ENCODE measurements at places on chromosomes 6 and 20.

DNA sequence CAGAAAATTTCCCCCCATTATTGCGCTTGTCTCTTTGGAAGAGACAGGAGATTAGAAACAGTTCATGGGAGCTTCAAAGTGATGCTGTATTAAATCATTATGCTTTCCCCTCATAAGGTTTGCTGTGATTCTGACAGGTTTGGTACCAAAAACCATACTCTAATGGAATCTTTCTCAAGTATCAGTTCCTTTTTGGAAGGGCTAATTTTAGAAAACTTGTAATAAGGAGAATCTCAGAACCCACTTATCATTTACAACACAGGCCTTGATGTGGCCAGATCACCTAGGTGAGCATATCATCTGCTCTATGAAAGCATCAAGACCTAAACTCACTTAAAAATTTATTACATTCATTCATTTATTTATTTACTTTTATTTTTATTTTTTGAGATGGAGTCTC, 51.2 kb downstream of the TP53INP2 start:
- DNase-seq, result no peak

- no peak for DNase-seq
Observed at GRCh38 chr6:110708295-110708950, 106.8 kb downstream of the CDK19 start.

- DNase-seq, result no peak
Observed at GRCh38 chr20:23160536-23161243, 74.6 kb upstream of the CD93 start.

DNA sequence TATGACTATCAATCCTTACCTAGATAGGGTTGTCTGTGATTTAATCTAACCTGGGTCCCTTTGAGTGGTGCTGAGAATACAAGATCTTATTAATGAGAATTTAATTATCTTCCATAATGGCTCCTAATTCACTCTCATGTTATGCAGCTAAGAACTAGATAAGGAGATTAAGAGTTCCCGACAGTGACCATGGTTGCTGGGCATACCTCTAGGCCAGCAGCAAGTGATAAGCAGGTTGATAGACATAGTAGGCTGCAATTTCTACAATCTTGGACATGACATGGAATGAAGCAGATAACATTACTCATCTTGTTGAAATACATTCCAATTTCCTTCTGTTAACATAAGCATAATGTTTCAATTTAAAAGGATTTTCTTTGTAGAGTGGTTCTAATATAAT, 27.1 kb downstream of the SPACA1 start:
- no peak for DNase-seq

DNA sequence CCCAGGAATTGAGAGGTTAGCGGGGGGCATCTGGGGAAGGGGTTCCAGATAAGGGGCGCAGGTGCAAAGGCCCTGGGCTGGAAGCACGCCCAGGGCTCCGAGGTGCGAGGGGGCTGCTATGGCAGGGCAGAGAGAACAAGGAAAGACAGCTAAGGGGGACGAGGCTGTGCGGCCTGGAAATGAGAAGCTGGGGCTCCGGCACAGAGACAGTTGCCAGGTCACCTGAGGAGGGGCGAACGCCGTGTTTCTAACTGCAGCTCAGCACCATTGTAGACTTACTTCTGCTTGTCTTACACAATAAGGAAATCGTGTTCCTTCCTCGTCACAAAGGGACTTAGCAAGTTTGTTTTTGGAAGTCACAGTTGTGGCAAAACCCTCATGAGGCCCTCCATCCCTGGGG, 68.9 kb upstream of the TBXT start:
- DNase-seq, result no peak

- no peak for DNase-seq
Observed at GRCh38 chr20:33561692-33562601, 72.1 kb downstream of the CBFA2T2 start.

GRCh38 chr20:11012975-11013374, 339.2 kb upstream of the JAG1 start:
- no peak for DNase-seq

GRCh38 chr6:118578617-118579016, 30.5 kb downstream of the PLN start:
- DNase-seq, result no peak

GRCh38 chr6:15129887-15130286, 116.0 kb upstream of the JARID2 start:
- DNase-seq, result no peak

DNA sequence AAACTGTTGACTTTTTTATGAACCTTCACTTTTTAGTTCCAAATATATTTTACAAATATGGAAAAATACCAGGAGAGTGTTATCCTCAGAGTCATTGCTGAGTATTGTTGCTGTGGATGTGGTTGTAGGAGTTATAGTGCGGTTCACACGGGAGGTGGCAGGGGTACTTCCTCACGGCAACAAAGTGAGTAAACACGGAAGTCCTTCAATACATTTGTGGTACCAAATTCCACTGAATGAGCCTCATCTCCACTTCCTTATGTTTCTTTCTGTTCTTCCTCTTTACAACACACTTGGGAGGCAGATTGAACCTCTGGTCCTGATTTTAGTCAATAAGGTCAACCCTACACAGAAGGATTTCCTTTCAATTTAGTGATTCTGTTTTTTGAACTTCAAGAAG, 371.8 kb downstream of the BTBD3 start:
- no peak for DNase-seq

- no peak for DNase-seq
Observed at GRCh38 chr6:149380523-149380922, 19.5 kb upstream of the SUMO4 start.

DNA sequence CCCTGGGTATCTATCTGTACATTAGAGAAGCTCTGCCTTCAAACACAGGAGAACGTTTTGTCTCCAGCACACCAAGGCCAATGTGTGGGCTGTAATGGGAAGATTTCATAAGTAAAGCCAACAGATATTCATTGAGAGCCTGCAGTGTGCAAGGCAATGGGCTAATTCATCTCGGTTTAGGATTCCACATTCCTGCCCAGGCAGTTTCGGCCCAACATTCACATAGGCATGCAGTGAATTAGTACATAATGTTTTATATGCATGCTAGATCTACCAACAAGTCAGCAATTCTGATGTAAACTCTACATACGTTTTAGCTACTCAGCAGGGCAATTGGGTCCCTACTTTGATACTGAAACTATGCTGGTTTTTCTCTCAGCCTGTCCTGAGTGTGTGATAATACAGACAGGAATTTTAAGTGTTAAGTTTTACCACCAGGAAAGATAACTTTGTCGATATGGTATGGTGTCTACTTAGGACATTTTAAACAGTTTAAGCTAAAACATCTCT, 46.9 kb upstream of the NAA20 start:
- DNase-seq, result no peak

DNA sequence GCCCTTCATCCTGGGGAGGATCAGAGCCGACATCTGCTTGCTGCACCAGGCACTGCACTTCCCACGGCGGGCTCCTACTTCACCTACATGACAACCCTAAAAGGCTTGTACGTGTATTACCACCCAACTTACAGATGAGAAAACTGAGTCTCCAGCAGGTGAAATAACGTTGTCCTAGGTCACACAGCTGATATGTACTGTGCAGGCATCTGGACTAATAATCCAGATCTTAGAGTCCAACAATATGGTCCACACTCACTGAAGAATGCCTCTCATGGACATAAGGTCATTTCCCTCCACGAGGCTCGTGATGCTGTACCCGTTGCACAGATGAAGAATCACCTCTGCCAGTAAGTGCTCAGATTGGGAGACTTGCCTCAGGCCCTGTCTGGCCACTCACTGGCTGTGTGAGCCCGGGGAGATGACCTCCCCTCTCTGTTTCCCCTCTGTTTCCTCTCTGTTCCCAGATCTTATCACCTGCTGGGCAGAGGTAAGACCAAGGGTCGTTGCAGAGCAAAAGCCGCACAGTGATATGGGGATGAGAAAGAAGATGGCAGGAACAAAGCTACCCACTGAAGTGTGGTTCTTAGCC, 32.1 kb downstream of the TGM2 start:
- DNase-seq, result no peak

DNA sequence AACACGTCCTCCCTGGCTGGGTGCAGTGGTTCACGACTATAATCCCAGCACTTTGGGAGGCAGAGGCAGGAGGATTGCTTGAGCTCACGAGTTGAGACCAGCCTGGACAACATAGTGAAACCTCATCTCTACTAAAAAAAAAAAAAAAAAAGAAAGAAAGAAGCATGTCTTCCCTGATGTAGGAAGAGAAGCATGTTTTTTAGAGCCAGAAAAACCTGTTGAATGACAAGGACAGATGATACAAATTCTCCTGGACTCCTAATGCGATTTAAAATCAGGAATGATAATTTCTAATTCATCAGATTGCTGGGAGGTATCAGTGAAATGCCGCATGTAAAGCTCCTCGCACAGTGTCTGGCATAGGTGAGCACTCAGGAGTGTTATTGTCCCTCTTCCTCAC, 23.7 kb upstream of the SEC63 start:
- no peak for DNase-seq

GRCh38 chr6:19929312-19929711, 92.1 kb downstream of the ID4 start:
- DNase-seq, result no peak

DNA sequence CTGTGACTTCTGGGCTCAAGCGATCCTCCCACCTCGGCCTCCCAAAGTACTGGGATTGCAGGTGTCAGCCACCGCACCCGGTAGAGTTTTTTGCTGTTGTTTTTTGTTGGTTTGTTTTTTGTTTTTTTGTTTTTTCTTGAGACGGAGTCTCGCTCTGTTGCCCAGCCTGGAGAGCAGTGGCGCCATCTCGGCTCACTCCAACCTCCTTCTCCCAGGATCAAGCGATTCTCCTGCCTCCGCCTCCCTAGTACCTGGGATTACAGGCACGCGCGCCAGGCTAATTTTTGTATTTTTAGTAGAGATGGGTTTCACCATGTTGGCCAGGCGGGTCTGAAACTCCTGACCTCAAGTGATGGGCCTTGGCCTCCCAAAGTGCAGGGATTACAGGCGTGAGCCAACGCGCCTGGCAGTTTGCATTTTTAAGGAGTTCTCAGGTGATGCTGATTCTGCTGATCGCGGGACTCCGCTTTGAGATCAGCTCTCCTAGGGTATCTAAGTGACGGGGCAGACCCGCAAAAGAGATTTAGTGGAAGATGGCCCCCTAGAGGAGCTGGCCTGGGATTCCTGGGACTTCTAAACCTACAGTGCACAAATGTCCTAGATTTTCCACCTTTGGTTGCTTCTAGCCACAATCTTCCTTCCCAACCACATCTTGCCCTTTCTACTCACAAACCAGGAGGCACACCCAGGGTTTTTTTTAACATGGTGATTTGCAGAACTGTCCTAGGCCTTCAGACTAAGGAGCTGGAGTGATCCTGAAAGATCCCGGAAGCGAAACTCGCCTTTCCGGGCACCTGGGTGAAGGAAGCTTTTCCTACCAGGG, 45.2 kb downstream of the DPPA5 start:
- no peak for DNase-seq

GRCh38 chr6:39086294-39086693, 28.7 kb downstream of the SAYSD1 start:
- no peak for DNase-seq
